ENCODE measurements at places on chromosomes 5 and 9.

GRCh38 chr5:56669534-56670483, 145.5 kb upstream of the MAP3K1 start:
- DNase-seq, result no peak

- peak; percentile 50 for DNase-seq
Observed at GRCh38 chr5:132776131-132776937, 705 bp downstream of the SEPTIN8 start.

DNA sequence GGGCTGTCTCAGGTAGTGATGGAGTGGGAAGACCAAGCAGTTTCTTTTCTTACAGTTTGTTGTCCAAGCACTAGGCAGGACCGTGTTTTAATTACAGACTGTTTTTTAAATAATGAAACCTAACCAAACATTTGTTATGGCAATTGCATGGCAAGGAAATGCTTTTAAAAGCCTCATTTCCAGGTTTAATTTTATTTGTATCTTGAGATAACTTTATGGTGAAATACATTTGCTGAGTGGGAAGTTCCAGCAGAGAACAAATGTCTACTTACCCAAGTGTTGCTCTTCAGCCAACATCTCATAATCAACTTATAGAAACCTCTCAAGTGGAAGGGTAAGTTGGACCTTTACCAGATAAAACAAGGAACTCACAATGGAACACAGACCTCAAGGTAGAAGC, 11.8 kb upstream of the LHFPL2 start:
- no peak for DNase-seq

DNA sequence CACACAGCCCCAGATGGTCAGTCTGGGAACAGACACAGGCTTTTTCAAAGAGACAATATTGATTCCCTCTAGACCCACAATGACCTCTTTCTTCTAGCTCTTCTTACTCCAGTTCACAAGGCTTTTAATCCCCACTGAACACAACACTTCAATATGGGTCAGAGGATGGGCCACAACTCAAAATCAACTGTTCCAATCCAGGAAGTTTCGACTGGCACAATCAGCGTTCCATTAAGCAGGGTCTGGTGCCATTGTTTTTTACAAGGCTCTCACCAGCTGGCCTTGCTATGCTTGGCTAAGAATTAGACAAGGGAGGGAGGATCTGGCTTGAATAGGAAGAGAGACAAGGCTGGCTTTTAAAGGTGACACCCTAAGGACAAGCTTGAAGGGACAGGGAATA, 199.4 kb upstream of the SLC24A2 start:
- peak; percentile 87 for DNase-seq

DNA sequence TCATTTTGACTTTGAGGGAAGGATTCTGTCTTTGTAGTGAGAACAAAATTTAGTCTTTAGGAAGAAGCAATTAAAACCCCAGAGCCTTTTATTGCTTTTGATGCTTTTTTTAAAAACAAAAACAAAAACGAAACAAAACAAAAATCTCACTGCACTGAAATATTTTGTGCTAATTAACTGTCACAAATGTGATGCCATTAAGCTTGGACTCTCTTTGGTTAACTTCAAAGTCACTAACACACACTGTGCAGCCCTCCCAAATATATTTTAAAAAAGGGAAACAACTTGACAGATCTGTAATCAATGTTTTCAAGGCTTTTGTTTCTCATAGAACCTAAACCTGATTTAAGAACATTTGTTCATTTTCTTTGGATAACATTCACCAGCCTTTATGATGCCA, 290.7 kb downstream of the MAST4 start:
- no peak for DNase-seq

- DNase-seq, result no peak
Observed at GRCh38 chr9:130766021-130766926, 68.8 kb upstream of the ABL1 start.

DNA sequence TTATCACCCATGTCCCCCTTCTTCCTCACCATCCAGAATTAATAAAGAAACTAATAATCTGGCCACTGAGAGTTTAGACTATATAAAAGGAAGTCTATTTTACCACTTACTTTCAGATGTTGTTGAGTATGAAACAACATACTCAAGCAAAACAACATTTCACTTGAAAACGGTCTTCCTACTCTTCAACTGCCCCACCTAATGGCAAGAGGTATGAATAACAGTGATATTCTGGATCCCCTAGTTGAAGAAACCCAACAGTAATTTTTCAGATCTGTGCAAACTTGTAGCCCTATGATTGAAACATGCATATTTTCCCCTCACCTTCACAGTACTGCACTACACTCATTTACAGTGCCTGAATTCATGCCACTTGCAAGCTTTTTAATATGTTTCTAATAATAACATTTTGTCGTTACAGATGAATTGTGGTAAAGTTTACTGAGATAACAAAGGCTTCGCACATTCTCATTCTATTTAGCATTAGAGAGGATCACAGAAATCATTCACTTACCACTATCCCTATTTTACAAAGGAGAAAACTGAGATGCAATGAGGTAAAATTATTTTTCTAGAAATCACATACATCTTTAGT, 267.9 kb upstream of the PDE4D start:
- no peak for DNase-seq

- DNase-seq, result no peak
Observed at GRCh38 chr5:146630472-146630871, 114.5 kb upstream of the GPR151 start.

GRCh38 chr9:9783211-9783610, 829.6 kb downstream of the PTPRD start:
- DNase-seq, result no peak

GRCh38 chr5:55903121-55903701, 52.1 kb downstream of the IL31RA start:
- DNase-seq, result no peak

DNA sequence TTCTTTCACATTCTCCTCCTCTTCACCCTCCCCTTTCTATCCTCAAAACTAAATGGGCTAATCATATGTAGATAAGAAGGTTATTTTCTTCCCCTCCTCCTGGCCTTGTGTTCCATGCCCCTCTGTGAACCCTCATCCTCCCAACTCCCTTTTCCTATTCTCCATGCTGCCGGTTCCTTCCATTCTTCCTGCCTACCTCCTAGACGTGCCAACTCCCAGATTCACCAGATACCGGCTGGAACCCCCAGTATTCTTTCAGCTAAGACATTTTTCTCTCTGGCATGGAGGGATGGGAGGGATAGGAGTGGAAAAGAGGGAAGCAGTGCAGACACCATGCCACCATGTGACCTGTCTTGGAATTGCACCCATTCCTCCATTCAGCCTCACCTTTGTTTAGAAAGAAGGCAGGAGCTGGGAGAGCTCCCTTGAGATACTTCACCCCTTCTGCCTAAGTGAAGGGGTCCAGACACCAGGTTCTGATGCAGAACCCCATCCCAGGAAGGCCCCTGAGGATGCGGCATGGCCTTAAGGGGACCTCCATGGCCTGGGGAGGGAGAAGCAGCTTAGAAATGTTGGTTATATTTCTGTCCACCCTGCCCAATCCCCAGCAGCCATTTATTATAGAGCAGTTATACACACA, 4.8 kb downstream of the DNAJB5 start:
- DNase-seq, result peak; percentile 42

DNA sequence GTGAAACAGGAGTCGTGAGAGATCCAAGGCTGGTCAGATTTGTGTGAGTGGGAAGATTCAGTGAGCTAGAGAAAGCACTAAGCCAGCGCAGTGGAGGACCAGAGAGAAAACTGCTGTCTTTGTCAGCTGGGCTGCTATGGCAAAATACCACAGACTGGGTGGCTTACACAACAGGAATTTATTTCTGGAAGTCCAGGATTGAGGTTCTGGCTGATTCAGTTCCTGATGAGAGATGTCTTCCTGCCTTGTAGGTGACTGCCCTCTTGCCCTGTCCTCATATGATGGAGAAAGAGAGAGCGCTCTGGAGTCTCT, 24.2 kb upstream of the ANKRD33B start:
- DNase-seq, result no peak

GRCh38 chr5:86807046-86808031, 189.6 kb downstream of the COX7C start:
- peak; percentile 3 for DNase-seq

DNA sequence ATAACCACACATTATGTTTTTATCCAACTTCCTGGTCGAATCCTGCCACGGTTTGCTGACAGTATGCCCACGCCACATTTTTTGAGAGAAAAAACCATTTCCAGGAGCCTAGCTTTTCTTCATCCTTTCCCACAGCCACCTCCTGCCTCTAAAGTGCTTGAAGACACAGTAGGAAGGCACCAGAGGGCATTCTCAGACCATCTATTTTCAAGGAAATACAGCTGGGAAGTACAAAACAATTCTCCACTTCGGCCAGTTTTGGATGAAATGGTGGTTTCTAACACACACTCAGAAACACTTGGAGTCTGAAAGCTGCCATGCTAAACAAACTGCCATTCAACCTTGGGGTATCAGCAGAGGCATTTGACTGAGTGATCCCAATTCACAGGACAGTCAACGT, 86.3 kb upstream of the RPS23 start:
- DNase-seq, result peak; percentile 0

- no peak for DNase-seq
Observed at GRCh38 chr9:127163409-127163808, 41.0 kb upstream of the ANGPTL2 start.

- no peak for DNase-seq
Observed at GRCh38 chr9:100084128-100084453, 14.7 kb downstream of the ERP44 start.

- DNase-seq, result peak; percentile 67
Observed at GRCh38 chr5:168865968-168866367, 286.8 kb upstream of the PANK3 start.

GRCh38 chr5:28386712-28387111, 1348.3 kb upstream of the CDH9 start:
- no peak for DNase-seq

DNA sequence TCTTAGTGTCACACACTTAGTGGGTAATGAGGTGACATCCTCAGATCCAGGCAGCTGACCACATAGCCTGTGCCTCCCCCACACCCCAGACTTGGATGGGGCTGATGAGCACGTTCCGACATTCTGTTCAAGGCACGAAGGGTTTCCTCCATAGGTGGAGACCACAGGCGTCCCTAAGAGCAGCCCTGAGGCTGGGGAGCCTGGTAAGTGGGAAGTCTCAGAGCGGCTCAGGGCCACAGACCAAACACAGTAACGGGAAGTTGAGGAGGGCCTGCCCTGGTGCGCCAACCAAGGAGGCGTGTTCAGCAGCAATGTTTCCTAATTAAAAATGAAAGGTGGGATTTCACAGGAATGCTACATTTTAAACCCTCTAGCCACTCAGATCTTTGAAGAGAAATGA, 102.3 kb upstream of the PHYKPL start:
- no peak for DNase-seq

- DNase-seq, result no peak
Observed at GRCh38 chr5:103821361-103821760, 258.8 kb upstream of the NUDT12 start.

GRCh38 chr9:129131300-129132145, 20.3 kb downstream of the PTPA start:
- peak; percentile 17 for DNase-seq

- no peak for DNase-seq
Observed at GRCh38 chr9:123093141-123093540, 59.7 kb downstream of the GPR21 start.

DNA sequence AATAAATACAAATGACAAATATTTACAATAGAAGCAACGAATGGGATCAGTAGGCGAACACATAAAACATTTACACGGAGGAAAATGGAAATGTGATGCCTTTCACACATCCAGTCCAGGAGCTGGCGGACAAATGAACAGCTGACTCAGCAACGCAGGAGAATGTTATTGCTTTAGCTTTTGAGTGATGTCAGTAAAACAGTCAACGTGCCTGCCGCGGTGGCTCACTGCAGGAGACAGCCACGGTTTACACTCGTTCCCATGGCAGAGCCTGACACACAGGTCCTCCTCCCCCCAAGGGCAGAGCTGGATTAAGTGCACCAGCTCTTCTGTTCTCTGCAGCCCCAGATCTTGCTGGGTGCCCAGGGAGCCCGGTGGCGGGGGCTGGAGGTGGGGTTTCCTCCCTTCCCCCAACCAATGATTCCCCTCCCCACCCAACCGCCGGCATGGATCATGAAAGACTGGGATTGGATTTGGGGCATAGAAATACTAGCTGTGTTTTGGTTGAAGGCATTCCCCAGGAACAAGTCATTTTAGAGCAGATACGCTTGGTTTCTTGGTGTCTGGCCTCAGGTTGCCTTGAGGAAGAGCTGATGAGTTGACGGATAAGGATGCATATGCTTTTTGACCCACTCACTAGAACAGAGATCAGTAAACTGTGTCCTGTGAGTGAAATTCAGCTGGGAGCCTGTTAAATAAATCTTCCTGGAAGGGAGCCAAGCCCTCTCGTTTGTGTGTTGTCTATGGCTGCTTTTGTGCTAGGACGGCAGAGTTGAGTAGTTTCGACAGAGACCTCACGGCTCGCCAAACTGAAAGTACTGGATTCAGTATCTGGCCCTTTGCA, 12.5 kb downstream of the STC2 start:
- no peak for DNase-seq

GRCh38 chr5:135444881-135445280, 2.3 kb downstream of the DCANP1 start:
- DNase-seq, result no peak

GRCh38 chr5:157484768-157485167, 24.8 kb downstream of the NIPAL4 start:
- no peak for DNase-seq

DNA sequence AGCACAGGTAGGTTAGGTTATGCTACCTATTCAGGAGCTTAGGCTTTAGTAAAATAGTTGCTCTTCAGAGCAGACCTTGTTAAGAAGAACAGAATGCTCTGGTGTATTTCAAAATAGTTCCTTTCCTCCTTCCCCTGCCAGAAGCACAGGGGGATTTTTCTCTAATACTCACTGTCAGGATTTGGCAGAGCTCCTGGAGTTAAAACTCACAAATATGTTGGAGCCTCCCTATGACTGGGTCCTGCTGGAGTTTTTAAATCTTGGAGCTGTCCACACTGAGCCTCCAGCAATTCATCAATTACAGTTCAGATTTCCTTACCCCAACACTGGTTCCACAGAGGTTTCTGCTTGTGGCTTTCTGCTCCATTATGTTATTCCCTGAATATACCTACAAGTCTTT, 1233.8 kb upstream of the WWC1 start:
- no peak for DNase-seq

GRCh38 chr5:170749911-170750431, 33.6 kb upstream of the GABRP start:
- no peak for DNase-seq

GRCh38 chr9:37040508-37041127, 6.5 kb upstream of the PAX5 start:
- DNase-seq, result no peak

DNA sequence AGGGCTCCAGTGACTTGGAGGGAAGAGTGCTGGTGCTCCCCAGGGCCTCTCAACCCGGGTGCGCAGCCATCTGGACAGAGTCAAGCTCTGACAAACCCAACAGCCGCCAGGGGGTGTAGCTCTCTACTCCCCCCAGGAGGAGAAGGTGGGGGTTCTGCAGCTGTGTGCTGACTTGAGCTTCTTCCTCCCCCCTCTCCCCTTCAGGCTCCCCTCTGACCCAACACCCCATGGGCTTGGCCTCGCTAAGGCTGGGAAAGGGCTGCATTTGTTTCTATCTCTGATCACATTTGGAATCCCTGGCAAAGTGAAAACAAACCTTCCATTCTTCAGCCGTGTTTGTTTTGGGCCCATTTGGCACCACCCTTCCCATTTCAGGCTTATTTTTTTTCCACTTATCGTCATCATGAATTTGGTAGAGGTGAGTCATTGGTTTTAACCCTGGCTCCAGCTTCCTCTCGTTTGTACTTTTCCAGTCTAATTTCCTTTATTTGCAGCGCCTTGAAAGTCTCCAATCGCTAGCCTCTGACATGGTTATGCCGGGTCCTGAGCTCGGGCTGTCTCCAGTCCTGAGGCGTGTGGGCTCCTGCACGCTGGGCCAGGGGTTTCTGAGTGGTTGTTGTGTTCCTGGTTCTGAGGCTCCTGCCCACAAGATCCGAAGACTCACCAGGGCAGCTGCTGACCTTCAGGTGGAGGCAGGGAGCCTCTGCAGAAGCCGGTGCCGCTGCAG, 36.1 kb downstream of the DAP start:
- peak; percentile 58 for DNase-seq

Measured in NCI-H524 (cell line).